ENCODE measurements at places on chromosomes 11 and 22.

GRCh38 chr11:62574363-62575071, 826 bp upstream of the EEF1G start:
- H3K4me3 ChIP-seq: peak overlapping the region; percentile 84
- H3K27ac ChIP-seq: peak overlapping the region; percentile 100
- DNase-seq: no peak
- H3K27me3 ChIP-seq: no peaks in the 10 kb centered on the region
- H3K36me3 ChIP-seq: no peaks in the 10 kb centered on the region

- H3K4me1 ChIP-seq: no peaks in the 10 kb centered on the region
- no peak overlapping the region for H3K4me3 ChIP-seq
- H3K36me3 ChIP-seq: no peaks in the 10 kb centered on the region
- no peak for DNase-seq
Observed at GRCh38 chr11:73270016-73270854, 1.9 kb upstream of the P2RY6 start.

DNA sequence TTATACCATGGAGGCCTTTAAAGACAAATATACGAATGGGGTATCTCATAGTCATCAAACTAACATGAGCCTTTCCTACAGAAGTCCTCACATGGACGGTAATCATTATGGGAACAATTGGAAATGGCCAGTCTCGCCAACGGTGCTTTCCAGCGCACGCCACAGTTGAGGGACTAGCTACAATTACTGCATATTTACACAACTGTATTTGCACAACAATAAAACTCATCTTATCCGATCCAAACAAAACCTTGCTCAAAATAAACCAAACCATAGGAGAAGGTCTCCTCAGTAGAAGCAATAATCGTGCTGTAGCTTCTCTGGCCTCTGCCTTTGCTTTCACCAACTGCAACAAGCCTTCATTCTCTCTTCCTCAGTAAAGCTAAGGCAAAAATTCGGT, 5.9 kb downstream of the CADM1 start:
- no peak overlapping the region for H3K4me3 ChIP-seq
- no peak for DNase-seq
- no peaks in the 10 kb centered on the region for H3K36me3 ChIP-seq
- H3K4me1 ChIP-seq: peaks cover 18% of the 10 kb centered on the region
- H3K27me3 ChIP-seq: no peaks in the 10 kb centered on the region

DNA sequence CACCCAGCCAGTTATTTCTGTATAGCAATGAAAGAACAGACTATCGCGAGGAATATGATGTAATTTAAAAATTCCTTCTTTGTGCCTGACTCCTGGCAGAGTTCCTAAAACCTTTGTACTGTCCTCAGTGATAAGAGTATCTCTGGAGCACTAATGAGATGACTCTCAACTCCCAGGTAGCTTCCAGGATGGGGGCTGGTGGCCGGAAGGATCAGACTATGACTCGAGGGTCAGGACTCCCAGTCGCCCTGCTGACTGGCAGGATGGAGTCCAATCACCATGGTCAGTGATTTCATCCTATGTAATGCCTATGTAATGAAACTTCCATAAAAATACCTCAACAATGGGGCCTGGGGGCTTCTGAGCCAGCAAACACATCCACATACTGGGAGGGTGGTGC, 135.1 kb downstream of the SHANK2 start:
- H3K36me3 ChIP-seq: no peaks in the 10 kb centered on the region
- DNase-seq: no peak
- no peak overlapping the region for H3K4me3 ChIP-seq
- no peaks in the 10 kb centered on the region for H3K27me3 ChIP-seq

- H3K36me3 ChIP-seq: no peaks in the 10 kb centered on the region
- H3K27me3 ChIP-seq: no peaks in the 10 kb centered on the region
- no peak for DNase-seq
- no peak overlapping the region for H3K4me3 ChIP-seq
Observed at GRCh38 chr11:121206810-121207209, 85.8 kb upstream of the SC5D start.

DNA sequence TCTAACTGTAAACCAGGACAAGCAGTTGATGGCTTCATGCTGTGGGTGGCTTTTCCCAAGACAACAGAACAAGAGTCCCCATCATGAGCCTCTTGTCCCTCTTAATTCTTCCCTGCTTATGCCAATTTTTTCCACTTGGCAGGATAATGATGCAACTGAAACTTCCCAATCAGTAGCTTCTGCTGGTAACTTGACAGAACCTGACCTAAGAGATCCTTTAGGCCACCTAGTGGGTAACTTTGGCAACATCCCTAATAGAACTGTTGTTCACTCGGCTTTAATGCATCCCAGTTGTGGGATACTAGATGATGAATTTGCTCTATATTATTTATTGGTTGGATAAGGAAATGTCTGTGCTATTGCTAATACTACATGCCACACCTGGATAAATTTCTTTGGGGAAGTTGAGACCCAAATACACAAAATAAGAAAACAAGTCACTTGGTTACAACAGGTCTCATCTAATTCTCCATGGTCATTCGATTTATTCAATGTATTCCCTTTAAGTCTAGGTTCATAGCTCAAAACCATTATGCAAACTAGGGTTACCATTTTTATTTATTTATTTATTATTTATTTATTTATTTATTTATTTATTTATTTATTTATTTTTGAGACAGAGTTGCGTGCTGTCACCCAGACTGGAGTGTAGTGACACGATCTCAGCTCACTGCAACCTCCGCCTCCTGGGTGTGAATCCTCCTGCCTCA, 41.4 kb upstream of the NFAM1 start:
- H3K27me3 ChIP-seq: no peaks in the 10 kb centered on the region
- no peak overlapping the region for H3K4me3 ChIP-seq
- H3K27ac ChIP-seq: no peak overlapping the region

- H3K27ac ChIP-seq: no peak overlapping the region
- no peak for DNase-seq
- H3K4me3 ChIP-seq: no peak overlapping the region
- no peaks in the 10 kb centered on the region for H3K27me3 ChIP-seq
- H3K36me3 ChIP-seq: no peaks in the 10 kb centered on the region
Observed at GRCh38 chr11:9672288-9672916, 8.5 kb downstream of the SWAP70 start.

GRCh38 chr11:65392186-65392829, 5.9 kb downstream of the FRMD8 start:
- peaks cover 52% of the 10 kb centered on the region for H3K4me1 ChIP-seq
- H3K36me3 ChIP-seq: no peaks in the 10 kb centered on the region
- no peak for DNase-seq
- no peaks in the 10 kb centered on the region for H3K27me3 ChIP-seq

DNA sequence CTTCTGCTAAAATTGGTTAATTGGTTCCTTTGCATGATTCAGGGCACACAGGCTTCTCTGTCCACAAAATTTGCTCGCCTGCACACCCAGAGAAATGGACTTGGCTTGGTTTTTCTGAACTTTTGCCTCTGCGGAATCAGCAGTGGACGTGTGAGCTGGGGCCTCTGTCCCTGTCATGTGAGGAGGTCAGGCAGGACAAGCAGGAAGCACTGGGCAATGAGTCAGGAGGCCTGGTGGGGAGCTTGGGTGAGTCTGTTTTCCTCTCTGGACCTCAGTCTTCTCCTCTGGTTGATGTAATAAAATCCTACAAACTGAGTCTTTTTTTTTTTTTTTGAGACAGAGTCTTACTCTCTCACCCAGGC, 10.4 kb upstream of the CELSR1 start:
- H3K36me3 ChIP-seq: no peaks in the 10 kb centered on the region
- H3K27ac ChIP-seq: peak overlapping the region; percentile 81

DNA sequence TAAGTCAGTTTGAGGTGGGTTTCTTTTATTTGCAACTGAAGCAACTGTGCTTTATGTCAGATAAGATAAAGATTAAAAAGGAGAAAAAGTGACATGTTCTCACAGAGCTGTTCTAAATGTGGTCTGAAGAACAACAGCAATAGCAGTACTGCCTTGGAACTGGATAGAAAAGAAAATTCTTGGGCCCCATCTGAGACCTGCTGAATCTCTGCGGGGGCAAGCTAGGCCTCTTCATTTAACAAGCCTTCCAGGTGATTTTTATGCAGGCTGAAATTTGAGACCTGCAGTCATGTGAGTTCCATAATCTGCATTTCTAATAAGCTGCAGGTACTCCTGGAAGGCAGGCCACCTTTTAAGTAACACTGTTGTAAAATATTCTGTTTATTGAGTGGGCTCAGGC, 91.4 kb upstream of the CTSC start:
- no peaks in the 10 kb centered on the region for H3K36me3 ChIP-seq
- no peaks in the 10 kb centered on the region for H3K27me3 ChIP-seq
- DNase-seq: no peak
- no peaks in the 10 kb centered on the region for H3K4me1 ChIP-seq
- no peak overlapping the region for H3K27ac ChIP-seq
- no peak overlapping the region for H3K4me3 ChIP-seq

GRCh38 chr11:8613036-8613435, 19.0 kb upstream of the STK33 start:
- peaks cover 11% of the 10 kb centered on the region for H3K4me1 ChIP-seq
- peaks cover 16% of the 10 kb centered on the region for H3K36me3 ChIP-seq
- no peak overlapping the region for H3K27ac ChIP-seq

GRCh38 chr11:130522284-130522961, 74.0 kb downstream of the ADAMTS15 start:
- peaks cover 25% of the 10 kb centered on the region for H3K4me1 ChIP-seq
- no peaks in the 10 kb centered on the region for H3K36me3 ChIP-seq
- H3K4me3 ChIP-seq: no peak overlapping the region

- no peaks in the 10 kb centered on the region for H3K36me3 ChIP-seq
- H3K27ac ChIP-seq: no peak overlapping the region
- no peaks in the 10 kb centered on the region for H3K4me1 ChIP-seq
Observed at GRCh38 chr11:22763166-22763565, 66.4 kb downstream of the SVIP start.

GRCh38 chr22:21951931-21952465, 650 bp downstream of the PPM1F start:
- no peak for DNase-seq
- peaks cover 51% of the 10 kb centered on the region for H3K4me1 ChIP-seq

GRCh38 chr11:96149743-96150555, 193.0 kb downstream of the MAML2 start:
- no peak overlapping the region for H3K27ac ChIP-seq
- H3K4me3 ChIP-seq: no peak overlapping the region
- H3K4me1 ChIP-seq: peaks cover 26% of the 10 kb centered on the region
- H3K36me3 ChIP-seq: no peaks in the 10 kb centered on the region
- DNase-seq: no peak

- H3K4me1 ChIP-seq: peaks cover 8% of the 10 kb centered on the region
- no peak overlapping the region for H3K27ac ChIP-seq
- no peaks in the 10 kb centered on the region for H3K27me3 ChIP-seq
- no peak overlapping the region for H3K4me3 ChIP-seq
- H3K36me3 ChIP-seq: peaks cover 4% of the 10 kb centered on the region
Observed at GRCh38 chr11:497565-498296, 9.3 kb downstream of the RNH1 start.

GRCh38 chr22:19082101-19082500, 40.1 kb downstream of the DGCR2 start:
- no peaks in the 10 kb centered on the region for H3K27me3 ChIP-seq
- peaks cover 5% of the 10 kb centered on the region for H3K36me3 ChIP-seq
- no peak overlapping the region for H3K27ac ChIP-seq
- DNase-seq: no peak
- H3K4me3 ChIP-seq: no peak overlapping the region
- H3K4me1 ChIP-seq: peaks cover 22% of the 10 kb centered on the region

GRCh38 chr11:67506426-67507051, 1.4 kb upstream of the PITPNM1 start:
- H3K27me3 ChIP-seq: no peaks in the 10 kb centered on the region
- peaks cover 38% of the 10 kb centered on the region for H3K4me1 ChIP-seq
- H3K4me3 ChIP-seq: no peak overlapping the region
- DNase-seq: no peak
- H3K36me3 ChIP-seq: no peaks in the 10 kb centered on the region
- H3K27ac ChIP-seq: peak overlapping the region; percentile 94

DNA sequence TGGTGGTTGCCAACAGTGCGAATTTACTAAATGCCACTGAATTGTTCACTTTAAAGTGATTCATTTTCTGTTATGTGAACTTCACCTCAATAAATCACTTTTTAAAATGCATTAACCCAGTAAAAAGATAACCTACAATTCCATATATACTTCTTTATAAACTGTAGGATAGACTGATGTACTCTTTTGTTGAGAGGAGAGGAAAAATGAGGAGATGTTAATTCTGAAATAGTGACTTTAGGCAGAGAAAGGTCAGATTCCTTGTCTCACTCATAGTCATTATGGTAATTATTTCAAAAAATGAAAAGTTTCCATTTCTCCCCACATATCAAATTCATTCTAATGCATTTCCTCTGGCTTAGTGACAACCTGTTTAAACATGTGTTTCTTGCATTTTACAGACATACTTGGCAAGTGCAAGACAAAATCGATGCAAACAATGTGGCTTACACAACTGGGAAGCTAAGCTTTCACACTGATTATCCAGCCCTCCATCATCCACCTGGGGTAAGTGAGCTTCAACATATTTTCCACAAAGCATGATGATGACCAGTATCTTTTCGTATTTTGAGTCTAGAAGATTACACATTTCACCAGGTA, 74.5 kb downstream of the BBOX1 start:
- H3K27ac ChIP-seq: no peak overlapping the region
- H3K4me1 ChIP-seq: peaks cover 30% of the 10 kb centered on the region
- no peak for DNase-seq

- peaks cover 43% of the 10 kb centered on the region for H3K4me1 ChIP-seq
- peak overlapping the region; percentile 100 for H3K27ac ChIP-seq
- H3K4me3 ChIP-seq: peak overlapping the region; percentile 77
Observed at GRCh38 chr11:65504674-65505465, 6.0 kb downstream of the MALAT1 start.

- H3K4me3 ChIP-seq: no peak overlapping the region
- no peaks in the 10 kb centered on the region for H3K36me3 ChIP-seq
- H3K27ac ChIP-seq: no peak overlapping the region
- no peak for DNase-seq
- H3K4me1 ChIP-seq: peaks cover 7% of the 10 kb centered on the region
Observed at GRCh38 chr11:113198972-113199661, 115.3 kb upstream of the TTC12 start.

GRCh38 chr22:47130883-47131631, 368.6 kb downstream of the TBC1D22A start:
- H3K4me3 ChIP-seq: no peak overlapping the region
- no peaks in the 10 kb centered on the region for H3K36me3 ChIP-seq
- no peaks in the 10 kb centered on the region for H3K4me1 ChIP-seq
- no peaks in the 10 kb centered on the region for H3K27me3 ChIP-seq
- H3K27ac ChIP-seq: no peak overlapping the region

GRCh38 chr22:17587629-17588028, 24.3 kb downstream of the SLC25A18 start:
- H3K36me3 ChIP-seq: peaks cover 28% of the 10 kb centered on the region
- no peak overlapping the region for H3K27ac ChIP-seq
- no peaks in the 10 kb centered on the region for H3K4me1 ChIP-seq
- DNase-seq: no peak
- H3K27me3 ChIP-seq: no peaks in the 10 kb centered on the region

DNA sequence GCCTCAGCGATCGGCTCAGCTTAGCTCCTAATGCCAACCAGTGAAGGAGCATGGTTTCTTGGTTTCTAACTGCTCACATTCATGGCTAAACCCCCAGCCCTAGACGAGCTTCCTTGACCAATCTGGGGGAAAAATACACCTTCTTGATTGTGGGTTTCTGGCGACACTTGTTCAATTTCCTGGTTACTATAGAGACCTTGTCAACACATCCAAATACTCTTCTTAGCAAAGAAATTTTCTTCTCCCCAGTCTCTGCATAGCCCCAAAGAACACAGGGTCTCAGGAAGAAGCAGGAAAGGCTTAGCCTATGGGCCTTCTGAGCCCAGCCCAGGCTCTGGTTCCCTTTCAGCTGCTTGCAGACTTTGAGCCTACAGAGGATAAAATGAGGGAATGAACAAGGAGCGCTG, 88.5 kb upstream of the SYT13 start:
- H3K27ac ChIP-seq: no peak overlapping the region
- H3K27me3 ChIP-seq: no peaks in the 10 kb centered on the region
- no peak for DNase-seq
- no peak overlapping the region for H3K4me3 ChIP-seq
- H3K36me3 ChIP-seq: no peaks in the 10 kb centered on the region
- H3K4me1 ChIP-seq: peaks cover 10% of the 10 kb centered on the region

Measured in vagina (tissue), 2 donors.